Activated T-cell treated with anti-CD3 and anti-CD28 coated beads for 48 hours (primary cell): ENCODE measurements at places on chromosomes 1 and 21.
A peak's percentile ranks its signal among the peaks of the same experiment; 100 is the strongest.

DNA sequence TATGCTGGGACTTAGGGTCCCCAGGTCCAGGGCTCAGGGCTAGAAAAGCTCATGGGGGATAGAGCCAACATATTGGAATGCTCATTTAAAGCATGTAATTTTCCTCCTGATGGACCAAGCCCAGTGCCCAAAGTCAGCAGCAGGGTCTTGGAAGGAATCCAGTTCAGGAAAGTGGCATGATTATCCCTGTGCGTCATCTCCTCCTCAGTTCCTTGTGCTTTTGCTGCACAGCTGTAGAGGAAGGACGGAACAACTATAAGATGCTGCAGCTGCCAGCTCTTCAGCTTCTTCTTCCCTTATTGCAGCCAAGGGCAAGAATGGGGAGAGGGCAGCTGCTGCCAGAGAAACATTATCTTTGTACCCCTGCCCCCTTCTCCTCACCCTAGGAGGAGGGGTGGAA, 58.4 kb downstream of the OVGP1 start:
- DNase-seq, result no peak

- DNase-seq, result no peak
Observed at GRCh38 chr1:246622035-246622652, 55.9 kb downstream of the CNST start.

- peak; percentile 86 for DNase-seq
Observed at GRCh38 chr1:1069056-1069710, 4.9 kb downstream of the RNF223 start.

DNA sequence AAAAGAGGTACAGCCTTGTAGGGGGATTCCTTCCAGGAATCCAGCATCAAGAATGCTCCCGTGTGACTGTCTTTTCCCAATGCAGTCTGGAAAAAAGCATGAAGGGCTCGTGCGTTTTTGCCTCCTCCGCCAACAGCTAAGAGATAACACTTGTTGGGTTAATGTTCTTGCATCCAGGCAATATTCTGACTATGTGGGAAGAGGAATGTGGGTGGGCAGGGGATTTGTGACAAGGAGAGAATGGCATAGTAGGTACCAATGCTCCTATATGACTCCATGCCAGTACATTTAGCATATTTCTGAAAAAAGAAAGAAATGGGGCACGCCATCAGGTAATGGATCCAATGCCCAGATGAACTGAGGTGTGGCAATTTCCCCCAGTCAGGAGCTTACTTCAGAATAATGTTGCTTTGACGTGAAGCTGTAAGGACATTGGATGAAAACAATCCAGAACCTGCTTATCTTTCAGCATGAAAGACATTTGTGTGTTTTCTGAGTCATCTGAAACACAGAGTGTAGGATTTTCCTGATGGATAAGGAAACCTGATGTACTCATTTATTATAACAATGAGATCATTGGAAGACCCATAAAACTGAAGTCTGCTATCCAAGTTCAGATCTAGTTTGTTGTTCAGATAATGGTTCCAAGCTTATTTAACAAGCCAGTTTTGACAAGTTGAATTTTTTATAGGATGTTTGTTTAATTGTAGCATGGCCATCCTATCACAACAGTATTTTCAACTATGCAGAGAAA, 105.5 kb downstream of the LYPLAL1 start:
- DNase-seq, result no peak

DNA sequence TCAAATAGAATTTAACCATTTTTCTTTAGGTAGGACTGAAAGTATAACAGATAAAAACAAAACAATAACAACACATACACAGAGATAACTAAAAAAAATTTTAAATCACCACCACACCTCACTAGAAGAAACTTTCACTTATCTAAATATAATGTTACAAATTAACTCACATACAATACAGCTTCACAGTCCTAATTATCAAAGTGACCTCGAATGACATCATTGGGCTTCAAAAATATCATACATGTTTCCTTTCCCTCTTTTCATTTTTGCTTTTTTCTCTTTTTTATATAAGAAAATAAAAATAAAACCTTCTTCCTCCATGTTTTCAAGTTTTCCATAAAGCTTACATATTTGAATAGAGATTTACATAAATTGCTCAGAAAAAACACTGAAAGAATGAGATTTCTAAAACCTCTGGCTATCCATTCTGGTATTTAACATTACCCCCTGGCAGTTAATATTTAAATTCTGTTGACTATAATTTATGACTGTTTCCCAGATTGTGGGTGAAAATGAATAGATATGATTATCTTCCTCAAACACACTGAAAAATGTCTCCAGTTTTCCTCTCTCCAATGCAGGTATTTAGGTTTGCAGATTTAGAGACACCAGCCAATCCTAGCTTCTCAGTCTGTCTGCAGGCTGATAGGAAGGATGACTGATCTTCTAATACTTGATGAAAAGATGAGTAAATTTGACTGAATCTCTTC, 40.5 kb upstream of the SLC19A2 start:
- DNase-seq, result no peak

DNA sequence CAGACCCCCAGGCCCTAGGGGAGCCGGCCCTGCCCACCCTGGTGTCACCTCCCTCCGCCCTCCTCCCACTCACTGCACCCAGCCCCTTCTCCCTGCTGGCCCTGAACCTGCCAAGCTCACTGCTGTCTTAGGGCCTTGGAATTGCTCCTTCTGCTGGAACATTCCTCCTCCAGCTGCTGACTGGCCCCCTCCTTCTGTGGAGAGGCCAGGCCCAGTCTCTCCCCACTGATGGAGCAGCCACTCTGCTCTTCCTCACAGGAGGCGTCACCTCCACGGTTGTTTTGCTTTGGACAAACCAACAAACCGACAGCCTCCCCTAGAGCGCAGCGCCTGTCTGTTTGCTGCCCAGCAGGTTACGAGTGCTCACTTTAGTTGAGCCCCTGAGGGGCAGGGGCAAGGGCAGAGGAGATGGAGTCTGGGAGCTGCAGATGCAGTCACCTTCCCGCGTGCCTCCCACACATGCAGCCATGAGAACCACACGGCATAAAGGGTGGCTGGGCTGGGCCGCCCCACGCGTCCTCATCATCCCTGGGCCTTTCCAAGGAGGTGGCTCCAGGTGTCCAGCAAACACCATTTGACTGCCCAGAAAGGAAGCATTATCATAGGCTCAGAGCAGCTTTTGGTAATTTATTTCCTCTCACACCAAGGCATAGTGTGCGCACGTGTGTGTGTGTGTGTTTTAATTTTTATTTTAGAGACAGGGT, 9.4 kb downstream of the OXCT2 start:
- DNase-seq, result no peak

- peak; percentile 17 for DNase-seq
Observed at GRCh38 chr21:34526618-34527290, 14.7 kb upstream of the KCNE1 start.
